ENCODE measurements at places on chromosomes 12 and 14. TPM values are rescaled to one million over a fixed set of nuclear protein-coding genes. Genes with fewer than 3 reads are reported as not detected.

GRCh38 chr14:76109087-76109880 lies 42.4 kb upstream of the GPATCH2L start:
- peaks cover 8% of the 10 kb centered on the region for H3K27me3 ChIP-seq
- no peak overlapping the region for H3K27ac ChIP-seq
- peaks cover 6% of the 10 kb centered on the region for H3K4me1 ChIP-seq
- no peak overlapping the region for H3K4me3 ChIP-seq

Gene PPFIA2
- total RNA-seq, result 3.1 TPM

- no peak for DNase-seq
- no peaks in the 10 kb centered on the region for H3K27me3 ChIP-seq
- H3K36me3 ChIP-seq, result no peaks in the 10 kb centered on the region
- H3K4me1 ChIP-seq, result no peaks in the 10 kb centered on the region
- H3K27ac ChIP-seq, result no peak overlapping the region
These were observed 32.8 kb downstream of the NRXN3 start for GRCh38 chr14:78202976-78203375.

Gene ACSS3
- total RNA-seq, result 12.7 TPM

Gene RPGRIP1
- 0.18 TPM for total RNA-seq
